ENCODE measurements at places on chromosomes 1 and 21.

DNA sequence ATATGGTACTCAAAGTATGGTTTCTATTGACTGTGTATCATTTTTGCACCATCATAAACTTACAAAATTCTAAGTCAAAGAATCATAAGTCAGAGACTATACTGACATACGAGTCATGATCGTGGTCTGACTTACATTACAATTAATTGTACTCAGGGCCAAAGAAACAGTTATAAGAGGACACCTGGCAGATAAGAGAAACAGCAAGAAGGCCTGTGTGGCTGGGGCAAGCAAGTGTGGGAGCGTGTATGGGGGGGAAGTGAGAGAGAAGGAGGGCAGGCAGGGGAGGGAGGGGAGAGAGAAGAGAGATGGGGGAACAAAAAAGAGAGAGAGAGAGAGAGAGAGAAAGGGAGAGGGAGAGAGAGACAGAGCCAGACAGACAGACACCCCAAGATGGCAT lies 70.9 kb downstream of the RERE start:
- no peaks in the 10 kb centered on the region for H3K27me3 ChIP-seq
- H3K36me3 ChIP-seq, result peaks cover 3% of the 10 kb centered on the region
- DNase-seq, result no peak
- peaks cover 8% of the 10 kb centered on the region for H3K4me1 ChIP-seq
- H3K27ac ChIP-seq, result no peak overlapping the region
- no peak overlapping the region for H3K4me3 ChIP-seq

- no peak overlapping the region for H3K27ac ChIP-seq
- no peak overlapping the region for H3K4me3 ChIP-seq
- no peaks in the 10 kb centered on the region for H3K36me3 ChIP-seq
- no peaks in the 10 kb centered on the region for H3K27me3 ChIP-seq
- no peak for DNase-seq
- no peaks in the 10 kb centered on the region for H3K4me1 ChIP-seq
Measured at GRCh38 chr1:196105901-196106300, 502.3 kb downstream of the KCNT2 start.

GRCh38 chr1:65538664-65539063 lies 118.2 kb downstream of the LEPR start:
- H3K36me3 ChIP-seq, result no peaks in the 10 kb centered on the region
- H3K27me3 ChIP-seq, result no peaks in the 10 kb centered on the region
- no peak for DNase-seq
- H3K4me1 ChIP-seq, result no peaks in the 10 kb centered on the region
- no peak overlapping the region for H3K27ac ChIP-seq

GRCh38 chr1:236301958-236302335 lies 20.2 kb upstream of the ERO1B start:
- DNase-seq, result no peak
- H3K27me3 ChIP-seq, result no peaks in the 10 kb centered on the region

- no peak overlapping the region for H3K4me3 ChIP-seq
- no peak overlapping the region for H3K27ac ChIP-seq
- no peak for DNase-seq
- no peaks in the 10 kb centered on the region for H3K4me1 ChIP-seq
- no peaks in the 10 kb centered on the region for H3K27me3 ChIP-seq
Measured at GRCh38 chr1:43322506-43322905, 15.1 kb upstream of the MPL start.

DNA sequence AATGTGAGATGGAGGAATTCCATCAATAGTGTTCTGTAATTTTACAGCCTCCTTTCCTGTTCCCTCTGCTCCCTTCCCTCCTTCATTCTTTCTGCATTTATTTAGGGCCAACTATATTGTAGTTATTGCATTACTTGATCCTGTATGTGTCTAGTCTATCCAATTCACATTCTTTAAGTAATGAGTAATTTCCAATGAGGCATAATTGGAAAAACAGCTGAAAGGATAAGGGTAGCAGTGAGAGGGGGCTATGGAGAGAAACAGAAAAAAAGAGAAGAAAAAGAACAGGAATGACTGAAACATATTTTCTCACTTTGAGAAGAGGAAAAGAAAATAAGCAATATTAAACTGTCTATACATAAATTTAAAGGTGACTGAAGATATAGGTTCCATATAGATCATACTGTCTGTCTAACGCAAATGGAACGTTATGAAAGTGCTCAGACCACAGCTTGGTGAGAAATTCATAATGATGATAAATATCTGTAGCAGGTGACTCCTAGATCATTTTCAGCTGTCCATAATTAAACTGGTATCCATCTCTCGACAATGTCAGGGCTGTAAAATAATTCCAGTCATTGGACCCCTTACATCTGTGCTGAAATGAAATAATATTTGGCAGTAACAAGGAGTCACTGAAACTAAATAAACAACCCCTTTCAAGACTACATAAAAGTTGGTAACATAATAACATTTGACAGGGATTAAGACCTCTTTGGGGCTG lies 61.8 kb downstream of the SPAG17 start:
- no peak overlapping the region for H3K4me3 ChIP-seq
- H3K4me1 ChIP-seq, result no peaks in the 10 kb centered on the region
- no peak overlapping the region for H3K27ac ChIP-seq
- H3K36me3 ChIP-seq, result no peaks in the 10 kb centered on the region
- H3K27me3 ChIP-seq, result no peaks in the 10 kb centered on the region
- DNase-seq, result no peak
